ENCODE measurements at places on chromosomes 3 and 15.
A peak's percentile ranks its signal among the peaks of the same experiment; 100 is the strongest.

DNA sequence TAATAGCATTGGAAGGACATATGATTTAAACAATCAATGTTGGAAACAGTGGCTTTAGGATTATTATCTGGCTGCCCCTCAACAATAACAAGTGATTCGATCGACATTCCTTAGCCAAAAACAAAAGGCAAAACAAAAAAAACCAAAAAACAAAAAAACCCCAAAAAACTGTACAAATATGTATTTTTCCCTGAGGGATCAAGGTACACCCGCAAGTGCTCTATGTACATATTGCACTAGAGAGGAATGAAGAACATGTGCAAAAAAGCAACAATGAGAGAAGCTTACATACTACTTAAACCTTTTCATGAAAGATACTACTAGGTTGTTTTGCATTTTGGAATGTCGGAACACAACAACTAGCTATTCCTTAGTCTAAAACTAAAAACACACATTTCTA lies 14.2 kb upstream of the ICE2 start:
- no peak for DNase-seq

DNA sequence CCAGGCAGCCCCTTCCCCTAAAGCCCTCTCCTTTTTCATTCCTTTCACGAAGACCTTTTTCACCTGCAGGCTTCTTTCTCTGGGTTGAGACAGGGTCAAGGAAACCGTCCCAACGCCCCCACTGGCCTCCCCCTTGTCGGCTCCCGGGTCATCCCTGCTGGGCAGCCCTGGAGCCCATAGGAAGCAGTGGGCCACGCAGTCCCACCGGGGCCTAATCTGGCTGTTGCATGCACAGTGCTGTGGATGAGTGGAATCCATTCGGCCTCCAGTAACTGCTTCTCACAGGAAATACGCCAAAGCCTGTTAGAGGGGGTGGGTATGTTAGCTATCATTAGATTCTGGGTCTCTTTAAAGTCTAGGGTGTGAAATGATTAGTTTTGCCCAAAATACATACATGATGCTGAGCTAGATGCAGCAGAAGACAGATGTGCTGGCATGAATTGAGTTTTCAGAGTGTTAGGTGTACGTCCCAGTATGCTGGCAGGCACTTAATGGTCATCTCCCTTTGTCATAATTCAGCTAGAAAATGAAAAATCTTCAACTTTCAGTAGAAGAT lies 16.6 kb downstream of the LYSMD4 start:
- DNase-seq = no peak

DNA sequence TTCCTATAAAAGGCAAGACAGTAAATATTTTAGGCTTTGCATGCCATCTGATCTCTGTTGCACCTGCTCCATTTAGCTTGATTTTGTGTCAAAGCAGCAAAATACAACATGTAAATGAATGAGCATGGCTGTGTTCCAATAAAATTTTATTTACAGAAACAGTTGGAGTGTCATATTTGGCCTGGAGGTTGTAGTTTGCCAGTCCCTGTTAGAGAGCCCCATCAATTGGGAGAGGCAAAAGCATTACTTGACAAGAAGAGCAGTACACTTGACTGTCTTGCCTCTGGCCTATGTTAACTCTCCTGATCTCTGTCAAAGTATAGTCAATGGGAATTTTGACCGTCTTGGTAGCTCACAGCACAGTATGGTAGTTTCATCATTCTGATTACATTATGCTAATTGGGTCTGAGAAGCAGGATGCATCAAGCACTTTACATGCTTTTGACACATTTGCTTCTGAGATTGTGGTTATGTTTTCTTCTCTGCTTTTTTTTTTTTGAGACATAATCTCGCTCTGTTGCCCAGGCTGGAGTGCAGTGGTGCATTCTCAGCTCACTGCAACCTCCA lies 35.4 kb downstream of the SLC28A2 start:
- DNase-seq = no peak

- DNase-seq = no peak
Observed at GRCh38 chr3:109337393-109337792, at the start of gene DPPA4. DPPA4 (minus strand) TSS chr3:109337546; CDS start chr3:109337517, 29 bp downstream.

GRCh38 chr3:127762077-127762786 lies 60.1 kb downstream of the MGLL start:
- DNase-seq = no peak

GRCh38 chr15:83846847-83847246 lies 192.9 kb downstream of the ADAMTSL3 start:
- DNase-seq = no peak

DNA sequence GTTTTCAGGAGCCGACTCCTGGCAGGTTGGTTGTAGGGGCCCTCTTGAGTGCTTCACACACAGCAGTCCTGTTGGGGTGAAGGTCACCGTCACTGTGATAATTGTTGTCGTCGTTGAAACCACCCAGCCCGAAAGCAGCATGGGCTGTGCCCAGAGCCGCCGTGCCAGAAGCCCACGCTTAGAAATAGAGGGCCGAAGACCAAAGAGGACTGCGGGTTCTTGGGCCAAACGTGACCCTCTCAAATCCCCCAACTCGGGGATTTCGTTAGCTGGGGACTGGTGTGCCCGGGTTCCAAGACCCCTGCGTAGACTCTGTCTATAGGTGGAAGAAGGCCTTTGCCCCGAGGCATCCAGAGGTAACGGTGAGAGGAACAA lies 7.5 kb upstream of the ADAMTS17 start:
- DNase-seq = no peak

DNA sequence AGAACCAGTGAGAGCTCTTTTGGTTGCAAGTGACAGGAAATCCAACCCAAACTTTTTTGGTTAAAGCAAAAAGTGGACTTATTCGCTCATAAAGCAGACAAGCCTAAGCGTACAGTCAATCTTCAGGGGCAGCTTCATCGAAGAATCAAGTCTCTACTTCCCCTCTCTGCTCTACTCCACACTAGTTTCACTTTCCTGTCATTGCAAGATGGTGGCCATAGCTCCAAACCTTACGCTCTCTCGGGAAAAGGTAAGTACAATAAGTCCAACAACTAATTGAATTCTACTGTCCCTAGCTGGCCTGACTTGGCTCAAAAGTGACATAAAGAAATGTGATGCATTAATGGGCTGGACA lies 24.9 kb upstream of the ZNF710 start:
- DNase-seq = no peak

DNA sequence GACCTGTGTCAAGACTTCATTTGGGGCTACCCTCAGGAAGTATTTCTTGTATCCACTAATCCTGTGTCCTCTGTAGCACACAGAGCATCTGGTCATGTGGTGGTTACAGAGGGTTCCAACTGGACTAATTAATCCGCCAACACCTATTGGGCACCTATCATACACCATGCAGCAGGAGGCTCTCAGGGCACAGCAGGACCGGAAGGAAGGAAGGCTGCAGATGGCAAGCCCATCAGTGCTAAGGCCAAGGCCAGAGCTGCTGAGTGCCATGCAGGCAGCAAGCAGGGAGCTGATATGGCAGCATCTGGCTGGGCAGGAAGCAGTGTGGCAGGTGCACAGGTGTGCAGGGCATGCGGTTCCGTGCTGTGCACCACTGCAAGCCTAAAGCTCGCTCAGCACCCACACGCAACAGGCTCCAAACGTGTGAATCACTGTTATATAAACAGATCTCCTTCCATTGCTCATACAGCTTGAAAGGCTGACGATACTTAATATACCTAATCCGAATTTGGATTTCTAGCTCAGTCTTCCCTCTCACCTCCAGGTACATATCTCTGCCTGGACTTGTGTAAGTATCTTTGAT lies 64.4 kb upstream of the SNRPA1 start:
- no peak for DNase-seq

DNA sequence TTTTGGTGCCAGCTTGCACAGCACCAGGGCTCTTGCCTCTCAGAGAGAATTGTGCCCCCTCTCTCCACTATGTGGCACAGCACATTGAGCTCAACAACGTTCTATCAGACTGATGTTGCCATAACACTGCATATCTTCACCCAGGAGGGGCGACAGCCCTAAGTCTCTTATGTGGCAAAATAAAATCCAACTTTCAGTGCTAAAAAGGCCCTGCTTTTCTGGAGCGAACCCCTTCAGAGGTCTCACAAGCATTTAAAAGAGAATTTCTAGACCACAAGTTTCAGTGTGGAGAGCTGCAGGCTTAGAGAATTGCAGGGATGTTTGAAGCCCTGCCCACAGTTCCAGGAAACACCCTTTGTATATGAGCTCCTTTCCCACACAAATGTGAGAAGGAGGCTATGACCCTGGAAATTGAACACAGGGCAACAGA lies 85.5 kb downstream of the LIPC start:
- DNase-seq = peak; percentile 18

GRCh38 chr3:45984331-45985312 lies 11.0 kb downstream of the FYCO1 start:
- no peak for DNase-seq

- no peak for DNase-seq
Observed at GRCh38 chr3:158508481-158508880, 62.5 kb upstream of the MLF1 start.

DNA sequence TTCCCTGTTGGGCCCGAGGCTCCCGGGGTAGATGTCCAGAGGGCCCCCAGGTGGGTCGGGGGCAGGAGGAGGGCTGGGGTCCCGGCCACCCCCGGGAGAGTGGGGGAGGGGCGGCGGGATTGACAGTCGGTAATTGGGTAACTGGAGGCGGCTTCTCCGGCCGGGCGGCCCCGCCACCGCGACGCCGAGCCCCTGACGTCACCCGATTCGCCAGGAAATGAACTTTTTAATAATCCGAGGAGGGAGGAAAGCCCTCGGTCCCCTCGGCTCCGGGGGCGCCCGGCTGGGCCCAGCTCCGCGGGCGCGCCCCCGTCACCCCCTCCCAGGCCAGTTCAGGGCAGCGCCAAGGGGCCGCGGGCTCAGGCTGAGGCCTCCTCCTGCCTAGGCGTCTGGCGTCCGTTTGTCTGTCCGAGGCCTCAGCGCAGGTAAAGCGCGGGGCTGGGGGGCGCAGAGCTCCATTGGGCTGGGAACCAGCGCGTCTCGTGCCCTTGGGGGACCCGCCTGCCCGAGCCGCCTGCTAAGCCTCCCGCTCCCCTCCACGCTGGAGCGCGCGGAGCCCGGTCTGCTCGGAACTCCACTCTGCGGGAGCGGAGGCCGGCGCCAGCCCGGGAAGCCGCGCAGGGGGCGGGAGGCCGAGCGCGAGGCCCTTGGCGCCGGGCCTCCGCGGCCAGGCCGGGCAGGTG lies 3.9 kb downstream of the GATA2 start:
- no peak for DNase-seq

DNA sequence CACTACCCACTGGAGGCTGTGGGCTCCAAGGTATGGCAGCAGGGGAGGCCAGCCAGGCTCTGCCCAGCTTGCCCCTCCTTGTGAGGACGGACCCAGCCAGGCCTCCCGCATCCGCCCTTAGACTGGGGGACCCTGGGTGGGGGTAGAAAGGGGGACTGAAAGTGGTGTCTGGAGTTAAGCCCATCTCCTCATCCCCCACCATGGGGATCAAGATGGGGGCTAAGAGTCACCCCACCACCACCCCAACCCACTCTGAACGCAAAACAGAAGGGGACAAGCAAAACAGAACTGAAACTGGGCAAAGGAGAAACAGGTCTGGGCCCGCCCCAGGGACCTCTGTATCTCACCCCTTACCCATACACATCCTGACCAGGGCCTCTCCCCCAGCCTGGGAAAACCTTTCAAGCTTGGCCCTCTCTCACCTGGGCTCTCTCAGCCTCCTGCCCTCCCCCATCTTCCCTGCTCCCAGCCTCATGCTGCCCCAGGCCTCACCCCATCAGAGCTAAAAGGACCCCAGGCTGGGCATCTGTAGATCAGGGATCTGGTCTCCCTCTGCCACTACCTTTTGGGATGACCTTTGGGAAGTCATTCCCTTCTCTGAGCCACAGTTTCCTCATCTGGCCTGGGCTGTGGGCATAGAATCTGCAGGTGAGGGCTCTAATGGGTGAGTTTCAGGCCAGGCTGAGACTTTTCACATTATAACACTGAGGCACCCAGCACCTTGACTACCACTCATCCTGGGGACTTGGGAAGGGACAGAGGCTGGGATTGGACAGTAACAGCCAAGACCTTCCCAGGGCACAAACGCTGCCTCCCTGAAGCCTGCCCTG lies 30.0 kb upstream of the CYP11A1 start:
- DNase-seq = no peak

- no peak for DNase-seq
Observed at GRCh38 chr3:189169728-189170127, 2.0 kb upstream of the TPRG1 start.

DNA sequence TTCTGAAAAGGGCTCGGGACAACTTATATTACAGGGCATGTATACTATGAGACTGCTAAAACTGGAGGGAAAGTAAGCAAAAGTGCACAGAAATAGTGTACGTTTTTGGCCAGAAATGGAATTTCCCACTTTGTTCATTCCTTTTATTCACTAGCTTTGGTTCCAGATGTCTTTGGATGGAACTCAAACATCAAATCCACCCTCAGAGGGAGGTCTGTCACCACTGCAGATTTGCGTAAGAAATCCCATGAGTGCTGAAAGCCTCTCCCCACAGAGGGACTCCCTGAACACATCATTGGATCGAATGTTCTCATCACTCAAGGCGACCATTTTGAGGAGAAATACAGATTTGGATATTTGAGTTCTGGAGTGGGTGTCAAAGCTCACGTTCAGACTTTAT lies 71.6 kb downstream of the FEM1B start:
- DNase-seq = no peak

- DNase-seq = no peak
Observed at GRCh38 chr3:106617276-106617675, 748.5 kb upstream of the CBLB start.

DNA sequence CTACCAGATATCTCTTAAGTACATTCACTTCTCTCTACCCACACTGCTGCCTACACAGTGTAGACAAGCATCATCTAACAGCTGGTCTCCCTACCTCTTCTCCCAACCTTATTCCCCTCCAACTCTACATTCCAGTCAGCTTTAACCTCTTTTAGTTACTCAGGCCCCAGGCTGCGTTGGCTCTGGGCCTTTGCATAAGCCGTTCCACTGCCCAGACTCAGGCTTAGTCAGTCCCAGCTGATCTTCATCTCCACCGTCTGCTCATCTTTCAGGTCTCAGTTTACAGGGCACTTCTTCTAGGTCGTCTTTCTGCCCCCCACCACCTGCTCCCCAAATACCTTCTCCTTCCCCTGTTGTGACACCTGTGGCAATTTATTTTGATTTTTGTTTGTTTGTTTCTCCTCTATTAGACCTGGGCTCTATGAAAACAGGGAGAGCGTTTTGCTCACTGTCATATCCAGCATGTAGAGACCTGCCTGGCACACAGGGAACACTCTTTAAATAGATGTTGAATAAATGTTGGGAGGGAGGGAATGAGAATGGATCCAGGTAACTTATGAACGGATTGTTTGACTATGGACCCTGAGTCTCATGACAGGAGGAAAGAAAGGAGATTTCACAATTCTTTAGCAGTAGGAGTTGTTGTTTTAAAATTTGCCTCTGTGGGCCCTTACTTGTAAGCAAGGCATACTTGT lies 11.1 kb downstream of the SLC27A2 start:
- no peak for DNase-seq

- no peak for DNase-seq
Observed at GRCh38 chr3:64620020-64620419, 67.8 kb downstream of the ADAMTS9 start.

DNA sequence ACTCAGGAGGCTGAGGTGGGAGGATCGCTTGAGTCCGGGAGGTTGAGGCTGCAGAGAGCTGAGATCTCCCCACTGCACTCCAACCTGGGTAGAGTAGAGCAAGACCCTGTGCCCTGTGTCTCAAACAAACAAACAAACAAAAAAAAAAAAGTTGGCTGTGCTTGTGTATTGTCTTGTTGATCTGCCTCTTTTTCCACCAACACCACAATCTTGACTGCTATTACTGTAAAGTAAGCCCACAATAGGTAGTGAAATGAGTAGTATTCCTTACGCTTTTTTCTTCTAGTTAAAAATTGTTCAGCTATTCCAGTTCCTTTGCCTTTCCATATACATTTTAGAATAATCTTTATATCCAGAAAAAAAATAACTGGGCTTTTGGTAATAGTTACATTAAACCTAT lies 35.5 kb downstream of the PTH1R start:
- no peak for DNase-seq

- no peak for DNase-seq
Observed at GRCh38 chr3:186477033-186477432, 67.1 kb downstream of the CRYGS start.

Measured in CD4-positive, alpha-beta T cell treated with Interleukin-10 for 1 hour (primary cell).